Inflammatory macrophage (primary cell): ENCODE measurements at places on chromosomes 7 and 10.

DNA sequence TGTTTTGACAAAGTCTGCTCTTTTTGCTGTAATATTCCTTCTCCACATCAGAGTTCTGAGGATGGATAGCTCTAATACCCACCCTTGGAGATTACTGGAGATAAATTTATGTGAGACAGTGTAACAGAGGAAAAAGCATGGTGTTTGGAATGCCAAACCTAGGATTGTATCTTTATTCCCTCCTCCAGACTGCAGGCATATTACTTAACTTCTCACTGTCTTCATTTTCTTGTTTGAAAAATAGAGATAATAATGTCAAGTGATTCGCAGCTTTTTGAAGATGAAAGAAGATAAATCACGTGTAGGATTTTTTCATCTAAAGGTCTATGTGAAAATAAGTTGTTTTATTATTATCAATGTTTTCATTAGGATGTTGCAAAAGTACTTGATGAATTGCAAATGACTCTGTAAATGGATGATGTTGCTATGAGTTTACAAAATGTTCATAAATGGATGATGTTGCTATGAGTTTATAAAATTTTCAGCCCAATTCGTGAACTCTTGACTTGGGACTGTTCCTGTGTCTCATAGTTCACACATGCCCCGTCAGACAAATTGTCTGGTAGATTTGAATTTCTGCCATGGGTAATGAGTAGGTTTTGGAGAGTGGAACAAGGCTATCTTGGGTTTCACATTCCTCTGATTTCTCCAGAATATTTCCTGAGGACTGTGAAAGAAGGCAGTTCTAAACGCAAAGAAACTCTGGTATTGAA is 113.1 kb upstream of the IGFBP3 start:
- no peak for DNase-seq

GRCh38 chr7:112018305-112019030 is 187.7 kb downstream of the DOCK4 start:
- DNase-seq = no peak

- peak; percentile 40 for DNase-seq
Measured at GRCh38 chr10:120765226-120765803, 85.8 kb upstream of the WDR11 start.

DNA sequence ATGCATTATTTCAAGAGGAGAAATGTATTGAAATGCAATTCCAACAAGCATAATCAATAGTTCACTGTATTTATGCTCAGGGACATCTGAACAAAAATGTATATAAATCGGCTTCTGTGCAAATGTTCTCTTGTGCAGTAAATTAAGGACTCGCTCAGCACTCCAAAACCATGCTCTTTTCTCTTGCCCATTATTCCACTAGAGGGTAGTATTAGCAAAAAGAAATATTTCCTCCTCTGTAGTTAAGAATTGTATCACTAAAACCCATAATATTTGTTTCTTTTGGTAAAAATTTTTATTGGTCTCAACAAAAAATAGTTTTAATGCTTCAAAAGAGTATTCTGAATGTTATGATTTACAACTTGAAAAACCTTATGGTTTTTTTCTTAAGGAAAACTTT is 803.1 kb downstream of the PCDH15 start:
- DNase-seq = no peak

DNA sequence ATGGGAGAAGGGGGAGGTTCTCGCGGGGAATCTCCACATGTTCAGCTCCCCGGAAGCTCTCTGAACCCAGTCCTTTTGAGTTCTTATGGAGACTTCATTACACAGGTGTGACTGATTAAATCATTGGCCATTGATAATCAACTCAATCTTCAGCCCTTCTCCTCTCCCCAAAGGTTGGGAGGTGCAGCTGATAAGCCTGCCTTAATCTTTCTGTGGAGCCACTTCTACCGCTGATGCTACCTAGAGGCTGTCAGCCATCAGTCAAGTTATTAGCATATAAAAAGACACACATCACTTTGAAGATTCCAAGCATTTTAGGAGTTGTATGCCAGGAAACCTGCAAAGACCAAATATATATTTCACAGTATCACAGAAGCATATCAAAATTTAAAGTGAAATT is 91.7 kb downstream of the MARCHF5 start:
- no peak for DNase-seq

DNA sequence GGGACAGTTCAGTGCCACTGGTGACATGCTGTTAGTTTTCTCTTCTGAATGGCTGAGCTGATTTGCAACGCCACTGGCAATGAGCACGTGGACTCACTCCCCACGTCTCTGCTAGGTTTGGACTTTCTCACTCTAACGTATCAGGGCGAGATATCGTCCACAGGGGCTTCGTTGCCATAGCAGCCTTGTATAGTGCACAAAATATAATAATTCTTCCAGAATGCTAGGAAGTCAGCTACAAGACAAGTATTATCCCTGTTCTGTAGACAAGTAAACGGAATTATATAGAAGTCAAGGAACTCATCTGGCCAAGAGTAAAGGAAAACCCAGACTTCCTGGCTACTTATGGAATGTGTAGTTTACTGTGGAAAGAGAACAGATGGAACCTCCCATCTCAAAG is 226.8 kb downstream of the ARHGAP21 start:
- DNase-seq = no peak

- DNase-seq = no peak
Measured at GRCh38 chr10:103843045-103843444, 12.3 kb downstream of the SH3PXD2A start.

DNA sequence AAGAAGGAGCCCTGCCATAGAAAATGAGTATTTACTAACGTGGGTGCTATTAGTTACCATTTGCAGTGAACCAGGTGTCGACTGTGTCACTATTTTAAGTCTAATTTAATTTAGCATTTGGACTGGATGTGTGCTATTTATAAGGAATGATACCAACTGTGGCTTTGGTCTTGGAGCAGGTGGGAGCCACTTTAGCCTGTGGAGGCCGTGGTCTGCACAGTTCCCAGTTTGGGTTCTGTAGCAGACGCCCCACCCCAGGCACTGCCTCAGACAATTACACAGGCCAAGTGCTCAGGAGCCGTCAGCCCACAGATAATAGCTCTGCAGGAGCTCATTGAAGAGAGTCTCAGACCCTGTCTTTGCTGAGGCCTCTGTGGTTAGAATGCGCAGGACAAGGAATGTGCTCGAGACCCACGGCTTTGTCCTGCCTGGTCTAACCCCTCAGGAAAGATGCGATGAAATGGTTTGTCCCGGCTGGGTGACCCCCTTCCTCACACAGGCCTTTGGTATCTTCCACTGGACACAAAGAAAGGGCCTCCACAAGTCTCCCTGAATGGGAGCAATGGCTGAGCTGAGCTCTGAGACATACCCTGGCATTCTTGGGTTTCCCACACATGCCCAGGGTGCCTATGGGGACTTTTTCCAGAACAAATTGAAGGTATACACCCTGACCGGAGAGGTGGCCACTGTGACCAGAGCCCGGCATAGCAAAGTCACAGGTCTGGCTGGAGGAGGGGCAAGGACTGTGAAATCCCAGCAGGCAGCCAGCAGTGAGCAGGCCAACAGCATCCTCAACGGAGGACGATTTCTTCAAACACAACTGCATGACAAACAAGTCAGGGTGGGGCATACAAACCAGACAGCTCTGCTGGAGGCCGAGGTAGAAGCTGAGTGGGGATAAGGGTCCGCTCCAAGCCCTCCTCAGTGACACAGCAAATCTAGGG is 251.2 kb downstream of the ARHGAP12 start:
- DNase-seq = no peak

- DNase-seq = no peak
Measured at GRCh38 chr10:51654918-51655317, 44.5 kb downstream of the CSTF2T start.

- peak; percentile 14 for DNase-seq
Measured at GRCh38 chr10:84715911-84716310, 387.5 kb downstream of the CCSER2 start.

DNA sequence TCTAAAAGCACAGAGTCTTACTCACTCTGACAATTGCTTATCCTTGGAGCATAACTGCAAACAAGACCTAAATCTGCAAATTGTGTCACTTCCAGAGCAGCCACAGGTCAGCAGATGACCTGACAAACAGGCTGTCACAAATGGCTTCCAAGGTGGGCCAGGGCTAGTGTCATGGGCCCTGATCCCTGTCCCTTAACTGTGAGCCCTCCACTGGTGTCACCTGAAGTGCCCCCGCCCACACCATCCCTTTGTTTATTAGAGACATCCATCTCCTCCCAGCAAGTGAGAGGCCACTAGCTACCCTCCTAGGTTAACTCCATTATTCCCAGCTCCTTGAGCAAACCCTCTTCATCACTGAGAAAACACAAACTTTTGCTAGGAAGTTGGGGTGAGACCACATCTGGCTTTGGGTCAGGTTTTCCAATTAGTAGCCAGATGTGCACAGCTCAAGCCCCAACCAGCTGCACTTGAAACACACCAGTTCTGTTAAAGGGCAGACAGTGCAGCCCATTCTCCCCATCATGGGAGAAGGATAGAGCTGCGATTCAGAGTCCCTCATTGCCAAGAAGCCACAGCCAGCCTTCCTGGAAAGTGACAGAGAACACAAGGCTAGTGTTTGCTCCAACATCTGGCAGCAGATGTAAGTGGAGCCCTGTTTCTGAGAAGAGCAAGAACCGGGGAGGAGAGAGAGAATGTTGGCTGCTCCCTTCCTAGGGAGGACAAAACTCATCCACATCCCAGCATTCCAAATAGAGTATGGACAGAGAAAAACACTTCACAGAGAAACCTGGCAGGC is 75.7 kb upstream of the NANOS1 start:
- no peak for DNase-seq

DNA sequence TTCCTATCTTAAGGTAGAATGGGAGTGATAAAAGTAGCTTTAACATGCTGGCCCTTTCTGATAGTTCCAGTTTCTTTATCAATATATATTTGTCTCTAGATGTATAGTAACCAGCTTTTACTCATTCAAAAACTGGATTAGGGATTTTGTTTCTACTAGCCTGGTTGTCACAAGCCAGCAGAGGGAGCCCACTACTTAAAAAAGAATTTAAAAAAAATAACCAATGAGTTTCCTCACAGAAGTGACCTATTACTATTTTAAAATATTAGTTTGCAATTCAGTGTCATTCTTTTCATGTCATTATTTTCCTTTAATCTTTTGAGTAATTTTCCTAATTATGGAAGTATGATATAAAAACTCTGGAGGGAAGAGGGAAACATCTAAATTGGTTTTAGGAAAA is 142.1 kb downstream of the PHTF2 start:
- DNase-seq = peak; percentile 32

DNA sequence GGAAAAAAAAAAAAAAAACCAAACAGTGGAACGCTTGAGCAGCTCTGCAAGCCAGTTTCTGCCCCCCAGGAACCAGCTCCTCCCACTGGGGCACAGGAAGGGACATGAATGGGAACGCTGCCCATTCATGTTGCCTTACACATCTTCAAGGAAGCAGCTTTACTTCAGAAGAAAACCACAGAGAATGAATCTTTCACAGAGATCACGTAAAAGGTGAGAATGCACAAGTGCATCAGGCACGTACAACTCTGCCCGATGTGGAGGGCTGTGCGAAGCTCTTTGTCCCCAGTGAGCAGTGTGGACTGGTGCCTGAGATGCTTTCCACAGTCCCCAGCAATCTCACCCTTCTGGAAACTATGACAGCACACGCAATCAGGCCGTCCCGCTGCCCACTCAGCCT is 106.2 kb downstream of the DLG5 start:
- DNase-seq = no peak

GRCh38 chr10:75938380-75939122 is 507.1 kb downstream of the LRMDA start:
- DNase-seq = no peak

DNA sequence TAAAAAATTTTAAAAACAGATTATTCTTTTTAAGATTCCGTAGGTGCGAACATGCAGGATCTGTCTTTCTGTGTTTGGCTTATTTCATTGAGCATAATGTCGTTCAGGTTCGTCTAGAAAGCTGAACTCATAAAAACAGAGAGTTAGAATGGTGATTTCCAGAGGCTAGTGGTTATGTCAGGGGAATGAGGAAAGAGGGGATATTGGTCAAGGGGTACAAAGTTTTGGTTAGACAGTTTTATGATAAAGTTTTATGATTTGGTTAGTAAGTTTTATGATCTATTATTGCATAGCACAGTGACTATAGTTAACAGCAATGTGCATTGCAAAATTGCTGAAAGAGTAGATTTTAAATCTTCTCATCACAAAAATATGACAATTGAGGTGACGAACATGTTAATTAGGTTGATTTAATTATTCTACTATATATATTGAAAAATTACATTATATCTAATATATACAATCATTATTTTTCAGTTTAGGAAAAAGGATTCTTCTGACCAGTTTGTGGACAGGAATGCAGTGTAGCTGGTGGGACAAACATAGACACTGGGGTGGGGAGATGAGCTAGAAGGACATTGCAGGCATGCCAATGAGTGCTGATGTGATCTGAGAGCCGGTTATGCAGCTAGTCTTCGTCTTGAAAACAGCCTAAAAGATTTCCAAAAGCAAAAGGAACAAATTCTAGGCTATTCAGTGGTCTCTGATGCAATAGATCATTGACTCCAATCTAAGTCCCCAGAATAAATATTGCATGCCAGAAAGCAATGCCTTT is 31.3 kb upstream of the MALRD1 start:
- DNase-seq = no peak

DNA sequence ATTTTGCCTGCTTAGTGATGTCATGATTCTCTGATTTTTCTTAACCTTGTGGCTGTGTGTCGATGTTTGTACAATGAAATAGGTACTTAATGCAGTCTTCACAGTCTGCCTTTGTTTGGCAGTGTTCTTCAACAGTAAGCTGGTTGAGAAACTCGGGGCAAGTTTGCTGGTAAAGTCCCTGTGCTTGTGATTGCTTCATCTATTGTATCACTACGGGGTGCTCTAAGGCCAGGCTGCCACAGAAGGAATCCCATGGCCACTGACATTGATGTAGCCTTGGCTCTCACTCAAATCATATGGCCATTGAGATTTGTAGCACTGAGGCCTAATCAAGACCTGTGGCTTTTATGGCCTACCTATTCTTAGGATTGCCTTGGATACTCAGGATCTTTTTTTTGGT is 33.5 kb upstream of the PRSS37 start:
- peak; percentile 42 for DNase-seq

DNA sequence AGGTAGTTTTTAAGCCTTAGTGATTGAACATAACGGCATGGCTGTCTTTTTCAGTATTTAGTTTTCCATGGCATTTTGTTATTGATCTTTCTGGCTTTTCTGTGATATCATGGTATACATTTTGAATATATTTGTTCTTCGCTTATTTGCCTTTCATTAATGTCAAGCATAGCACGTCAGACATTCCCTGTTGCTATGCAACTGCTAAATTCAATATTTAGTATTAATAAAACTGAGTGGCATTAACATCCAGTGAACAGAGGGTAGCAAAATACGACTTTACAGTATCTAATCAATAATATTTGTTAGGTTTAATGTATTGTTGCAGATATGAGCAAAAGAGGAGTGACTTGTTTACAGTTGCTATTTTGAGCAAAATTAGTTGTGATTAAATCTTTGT is 72.5 kb downstream of the LCOR start:
- DNase-seq = no peak

DNA sequence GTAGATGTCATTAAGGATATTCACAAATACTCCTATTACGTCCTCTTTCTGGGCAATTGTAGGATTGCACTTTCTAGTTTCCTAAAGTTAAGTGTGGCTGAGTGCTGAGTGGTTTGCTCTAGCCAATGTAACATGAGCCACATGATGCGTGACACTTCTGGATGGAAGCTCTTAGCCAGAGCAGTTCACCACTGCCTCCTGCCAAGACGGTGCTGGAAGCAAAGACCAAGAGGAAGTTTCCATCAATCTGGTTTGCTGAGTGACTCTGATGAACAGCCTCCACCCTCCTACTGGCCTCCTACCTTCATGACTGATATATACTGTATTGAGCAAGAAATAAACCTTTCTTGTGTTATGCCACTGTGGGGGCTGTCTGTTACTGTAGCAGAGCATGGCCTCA is 318.1 kb downstream of the KCNMA1 start:
- DNase-seq = no peak
